ENCODE measurements at places on chromosomes 16 and 17.
A peak's percentile ranks its signal among the peaks of the same experiment; 100 is the strongest.

- peak; percentile 57 for DNase-seq
These were observed 5.2 kb downstream of the USP7 start for GRCh38 chr16:8958344-8959167.

- no peak for DNase-seq
These were observed 4.1 kb upstream of the PPP1R9B start for GRCh38 chr17:50154604-50155003.

GRCh38 chr17:39655105-39655504 is 10.0 kb upstream of the TCAP start:
- DNase-seq = no peak

- DNase-seq = no peak
These were observed 6.2 kb upstream of the BCAS3 start for GRCh38 chr17:60671482-60671881.

DNA sequence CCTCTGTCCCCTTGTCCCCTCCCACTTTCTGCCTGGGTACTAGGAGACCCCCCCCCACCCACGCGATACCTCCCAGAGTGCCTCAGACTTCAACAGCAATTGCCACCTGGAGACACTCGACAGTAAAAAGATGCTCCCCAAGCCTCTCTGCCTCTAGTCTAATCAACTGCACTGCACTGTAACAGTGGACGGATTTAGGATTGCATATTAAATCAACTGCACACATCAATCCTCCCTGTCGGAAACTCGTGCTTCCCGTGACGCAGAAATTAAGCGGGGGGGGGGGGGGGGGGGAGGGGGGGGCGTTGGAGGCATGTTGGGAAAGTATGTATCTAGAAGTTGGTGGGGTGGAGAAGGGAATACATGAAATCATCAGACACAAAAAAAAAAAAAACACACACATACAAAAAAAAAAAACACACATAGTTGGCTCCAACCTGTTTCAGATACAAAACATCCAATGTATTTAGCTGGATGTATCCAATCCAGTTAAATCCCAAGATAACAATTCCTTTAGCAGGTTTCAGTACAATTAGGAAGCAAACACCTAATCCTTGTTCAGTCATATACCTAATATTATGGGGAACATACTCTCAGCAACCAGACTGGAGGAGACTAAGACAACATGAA is 29.7 kb downstream of the FAM222B start:
- DNase-seq = peak; percentile 53

GRCh38 chr17:1312261-1312870 is 32.9 kb downstream of the TRARG1 start:
- DNase-seq = no peak

- no peak for DNase-seq
These were observed at the start of gene SERPINF2 for GRCh38 chr17:1742371-1743087. Gene SERPINF2, plus strand, starts transcription at chr17:1742871. Its CDS starts 2,125 bp downstream, at chr17:1744996.

DNA sequence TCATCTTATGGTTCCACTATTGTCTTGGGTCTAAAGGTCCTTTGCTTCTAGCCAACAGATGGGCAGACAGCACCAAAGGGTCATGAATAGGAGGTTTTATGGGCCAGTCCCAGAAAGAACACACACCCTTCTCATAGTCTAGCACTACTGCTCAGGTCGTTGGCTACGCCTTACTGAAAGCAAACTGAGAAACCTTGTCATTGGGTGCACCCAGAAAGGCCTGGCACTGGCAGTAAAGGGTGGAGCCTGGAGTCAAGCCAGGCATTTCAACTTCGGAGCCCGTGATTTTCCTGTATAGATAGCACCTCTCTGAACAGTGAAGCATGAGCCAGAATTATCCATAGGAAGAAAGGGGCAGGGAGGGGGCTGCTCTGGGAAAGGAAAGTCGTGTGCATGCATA is 74.9 kb downstream of the VAT1L start:
- DNase-seq = no peak

GRCh38 chr16:89031715-89032659 is 55.0 kb upstream of the CBFA2T3 start:
- peak; percentile 88 for DNase-seq

- peak; percentile 69 for DNase-seq
These were observed 23.2 kb downstream of the NLK start for GRCh38 chr17:28065706-28066105.

DNA sequence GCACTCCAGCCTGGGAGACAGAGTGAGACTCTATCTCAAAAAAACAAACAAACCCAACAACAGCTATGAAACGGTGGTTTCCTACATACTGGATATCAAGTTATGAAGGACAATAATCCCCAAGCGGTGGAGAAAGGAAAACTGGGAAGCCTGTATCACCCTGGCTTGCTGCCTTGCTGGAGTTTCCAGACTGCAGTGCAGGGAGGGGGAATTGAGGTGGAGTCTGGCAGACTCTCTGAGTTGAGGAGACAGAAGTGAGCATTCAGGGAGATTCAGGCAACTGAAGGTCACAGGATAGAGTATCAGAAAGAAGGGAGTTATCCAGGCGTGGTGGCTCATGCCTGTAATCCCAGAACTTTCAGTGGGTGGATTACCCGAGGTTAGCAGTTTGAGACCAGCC is 11.9 kb downstream of the QRICH2 start:
- DNase-seq = no peak

DNA sequence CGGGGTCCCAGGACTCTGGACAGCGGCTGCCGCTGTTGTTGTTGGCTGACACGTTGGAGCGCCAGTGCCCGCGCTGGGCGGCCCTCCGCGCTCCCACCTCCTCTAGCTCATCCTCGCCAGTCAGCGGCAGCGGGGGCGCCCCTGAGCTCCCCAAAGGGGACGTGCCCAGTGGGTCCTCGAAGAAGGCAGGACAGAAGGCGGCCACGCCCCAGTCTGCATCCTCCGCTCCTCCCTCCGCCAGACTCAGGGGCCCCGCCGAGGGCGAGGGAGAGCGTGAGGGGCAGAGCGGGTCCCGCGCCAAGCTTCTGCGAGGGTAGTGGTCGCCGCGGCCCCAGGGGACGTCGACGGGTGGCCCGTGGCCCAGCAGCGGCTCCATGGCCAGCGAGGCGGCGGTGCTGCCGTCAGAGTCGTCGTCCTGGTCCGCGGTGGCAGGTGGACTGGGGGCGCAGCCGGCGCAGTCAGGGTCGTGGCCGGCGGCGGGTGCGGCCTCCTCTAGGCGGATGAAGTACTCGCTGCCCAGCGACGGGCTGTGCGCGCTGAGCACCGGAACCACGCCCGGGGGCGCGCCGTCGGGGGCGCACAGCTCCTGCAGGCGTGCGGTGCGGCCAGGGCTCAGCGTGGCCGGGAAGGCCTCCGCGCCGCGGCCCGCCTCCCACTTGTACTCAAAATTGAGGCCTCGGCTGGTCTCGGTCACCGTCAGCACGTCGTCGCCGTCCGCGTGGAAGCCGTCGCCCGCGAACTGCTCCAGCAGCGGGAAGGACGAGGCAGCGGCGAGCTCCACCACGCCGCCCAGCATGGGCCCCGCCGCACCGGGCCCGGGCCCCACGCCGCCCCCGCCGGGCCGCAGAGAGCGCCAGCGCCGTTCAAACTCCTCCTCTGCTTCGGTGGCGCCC is 43.2 kb upstream of the PVALEF start:
- DNase-seq = no peak

- DNase-seq = no peak
These were observed 22.5 kb downstream of the STAT5A start for GRCh38 chr17:42310787-42311215.

DNA sequence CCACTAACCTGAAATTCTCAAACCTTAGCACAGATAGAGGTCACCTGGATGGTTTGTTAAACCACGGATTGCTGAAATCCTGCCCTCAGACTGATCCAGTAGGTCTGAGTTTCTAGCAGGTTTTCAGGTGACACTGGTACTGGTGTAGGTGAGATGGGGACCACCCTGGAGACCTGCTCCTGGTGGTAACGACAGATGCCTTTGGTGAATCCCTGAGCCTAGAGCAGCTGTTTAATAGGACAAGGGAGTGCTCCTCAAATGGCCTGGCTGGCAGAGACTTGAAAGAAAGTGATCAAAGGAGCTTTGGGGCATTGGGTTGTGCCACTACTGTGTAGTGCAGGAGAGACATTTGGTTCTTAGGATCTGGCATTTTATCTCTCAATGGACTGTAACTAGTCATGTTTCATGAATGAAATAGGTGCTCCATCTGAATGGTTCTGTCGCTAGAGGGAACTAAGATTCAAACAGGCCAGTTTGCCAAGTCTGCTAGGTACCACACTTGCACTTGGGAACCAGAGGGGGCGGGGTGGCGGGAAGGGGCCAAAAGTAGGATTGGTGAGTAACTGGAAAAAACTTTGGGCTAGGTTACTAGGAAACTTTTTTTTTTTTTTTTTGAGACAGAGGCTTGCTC is 2.9 kb upstream of the IFI35 start:
- no peak for DNase-seq

DNA sequence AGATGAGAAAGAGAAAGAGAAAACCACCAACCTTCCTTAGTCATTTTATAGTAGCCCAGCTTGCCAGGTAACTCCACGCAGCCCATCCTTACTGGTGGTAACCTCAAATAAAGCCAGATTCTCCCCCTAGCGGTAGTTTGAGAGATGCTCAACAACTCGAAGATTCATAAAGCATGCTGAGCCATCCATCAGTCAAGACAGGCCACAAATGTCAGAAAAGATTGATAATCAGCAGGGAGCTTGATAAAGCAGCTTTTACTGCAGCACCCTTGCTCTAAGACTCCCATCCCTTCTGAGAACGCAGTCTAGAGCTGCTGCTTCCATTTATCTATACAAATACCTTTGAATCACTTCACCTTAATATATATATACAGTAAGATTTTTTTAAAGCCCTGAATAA is 451.5 kb upstream of the HSBP1 start:
- DNase-seq = peak; percentile 38

- DNase-seq = peak; percentile 85
These were observed 44.7 kb downstream of the CHD9 start for GRCh38 chr16:53099318-53100130.

DNA sequence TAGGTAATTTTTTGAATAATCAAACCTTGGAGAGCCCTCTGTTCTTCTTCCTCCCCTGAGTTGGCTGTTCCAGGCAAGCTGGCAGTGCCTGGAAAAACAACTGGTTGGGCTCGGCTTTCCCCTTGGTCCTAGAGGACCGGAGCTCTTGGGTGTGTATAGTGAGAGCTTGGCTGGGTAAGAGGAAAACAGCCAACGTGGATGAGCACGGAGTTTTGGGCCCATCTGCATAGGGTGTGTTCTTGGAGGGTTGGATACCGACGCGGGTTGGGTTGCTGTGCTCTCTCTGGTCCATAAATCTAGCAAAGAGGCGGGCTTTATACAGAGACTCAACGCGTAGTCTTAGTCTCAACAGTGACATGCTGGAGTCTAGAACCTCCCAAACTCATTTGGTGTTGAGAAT is 23.2 kb downstream of the ITGB3 start:
- DNase-seq = no peak

DNA sequence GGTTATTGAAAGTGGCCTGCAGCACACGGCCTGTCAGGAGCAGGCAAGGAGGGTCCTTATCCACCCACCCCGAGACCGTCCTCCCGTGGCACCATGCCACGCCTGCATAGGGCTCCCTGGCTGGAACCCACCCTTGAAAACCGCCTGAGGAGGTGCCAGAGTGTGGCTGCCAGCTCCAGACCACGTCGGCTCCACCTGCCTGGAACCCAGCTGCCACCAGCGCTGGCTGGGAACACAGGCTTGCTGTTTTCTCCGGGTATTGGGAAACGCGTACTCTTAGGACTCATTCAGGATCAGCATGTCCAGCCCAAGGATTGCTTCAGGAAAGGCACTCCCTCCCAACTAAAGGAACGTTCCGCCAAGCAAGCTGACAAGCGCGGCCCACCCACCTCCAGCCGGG is 6.7 kb downstream of the ARL16 start:
- no peak for DNase-seq

GRCh38 chr17:17106756-17107155 is 64.5 kb downstream of the MPRIP start:
- no peak for DNase-seq

GRCh38 chr16:68374246-68374805 is 63.5 kb downstream of the PRMT7 start:
- no peak for DNase-seq

- DNase-seq = no peak
These were observed 42.4 kb downstream of the RAI1 start for GRCh38 chr17:17723354-17724261.

- no peak for DNase-seq
These were observed 16.8 kb downstream of the AXIN2 start for GRCh38 chr17:65544672-65545071.

- no peak for DNase-seq
These were observed 494.6 kb downstream of the CDH11 start for GRCh38 chr16:64627288-64627687.

DNA sequence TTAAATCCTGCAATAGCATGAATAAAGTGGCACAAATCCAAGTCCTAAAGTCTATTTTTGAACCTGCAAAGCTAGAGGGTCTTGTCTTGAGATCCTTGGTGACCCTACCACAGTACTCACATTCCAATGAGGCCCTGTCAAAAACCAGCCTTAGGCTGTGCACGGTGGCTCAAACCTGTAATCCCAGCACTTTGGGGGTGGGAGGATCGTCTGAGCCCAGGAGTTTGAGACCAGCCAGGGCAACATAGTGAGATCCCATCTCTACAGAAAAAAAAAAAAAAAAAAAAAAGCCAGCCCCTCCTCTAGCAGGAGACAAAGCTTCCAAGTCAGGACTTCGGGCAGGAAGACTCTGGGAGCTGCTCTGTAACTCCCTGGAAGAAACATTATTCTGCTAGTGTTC is 16.3 kb downstream of the CYTH1 start:
- DNase-seq = no peak
